Germinal center (tissue), 1 donor: ENCODE measurements at places on chromosomes 16 and 17.
A peak's percentile ranks its signal among the peaks of the same experiment; 100 is the strongest.

DNA sequence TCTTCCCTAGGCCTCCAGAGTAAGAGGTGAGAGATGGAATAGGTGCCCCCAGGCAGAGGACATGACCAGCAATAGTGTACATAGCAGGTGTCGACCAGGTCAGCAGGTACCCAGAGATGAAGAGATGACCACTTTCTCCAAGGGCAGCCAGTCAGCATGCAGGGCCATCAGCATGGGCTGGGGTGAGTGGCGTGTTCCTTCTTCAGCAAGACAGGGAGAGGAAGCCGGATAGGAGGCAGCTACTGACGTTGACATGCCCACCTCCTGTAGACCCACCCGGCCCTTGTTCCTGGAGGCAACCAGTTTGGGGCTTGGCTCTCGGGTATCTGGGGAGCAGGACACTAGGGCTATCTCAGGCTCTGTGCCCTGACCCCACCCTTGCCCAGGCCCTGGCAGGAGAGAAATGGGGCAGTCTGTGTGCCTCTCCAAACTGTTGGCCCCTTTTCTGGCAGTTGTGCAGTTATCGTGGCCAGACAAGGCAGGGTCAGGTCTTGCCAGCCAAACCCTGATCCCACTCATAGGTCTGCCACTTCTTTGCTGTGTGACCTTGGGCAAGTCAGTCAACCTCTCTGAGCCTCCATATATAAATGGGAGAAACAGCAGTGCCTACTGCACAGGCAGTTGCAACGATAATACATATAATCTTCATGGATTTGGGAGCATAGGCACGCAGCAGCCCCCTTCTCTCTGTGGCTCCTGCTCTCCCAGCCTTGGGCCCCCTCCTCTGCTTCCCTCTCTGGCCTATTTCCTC is 1.4 kb upstream of the NDRG4 start:
- no peak for DNase-seq

DNA sequence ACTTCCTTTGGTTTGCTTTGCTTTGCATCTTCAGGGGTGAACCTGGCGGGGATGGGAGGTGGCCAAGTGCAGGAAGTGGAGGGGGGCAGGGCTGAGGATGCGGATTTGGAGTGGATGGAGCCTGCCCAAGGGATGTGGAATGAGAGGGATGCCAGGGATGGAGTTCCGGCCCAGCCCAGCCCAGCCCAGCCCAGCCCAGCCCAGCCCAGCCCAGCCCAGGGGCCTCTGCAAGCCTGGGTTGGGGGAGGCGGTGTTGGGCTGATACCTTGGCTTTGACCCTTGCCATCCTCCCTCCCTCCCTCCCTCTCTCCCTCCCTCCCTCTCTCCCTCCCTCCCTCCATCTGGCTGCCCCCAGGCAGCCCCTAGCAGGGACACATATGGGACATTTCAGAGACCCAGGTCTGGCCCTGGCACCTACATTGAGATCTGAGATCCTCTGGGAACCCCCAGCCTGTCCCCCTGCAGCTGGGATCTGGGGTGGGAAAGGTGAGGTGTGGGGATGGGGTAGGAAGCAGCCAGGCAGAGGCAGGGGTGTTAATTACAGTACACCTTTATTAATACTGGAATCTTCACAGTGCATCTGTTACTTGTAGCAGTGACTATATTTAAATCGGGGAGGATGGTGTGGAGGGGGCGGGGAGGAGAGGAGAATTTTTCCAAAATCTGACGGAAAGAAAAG is 14.5 kb downstream of the IL34 start:
- DNase-seq: no peak

- DNase-seq: peak; percentile 90
These were observed at the start of gene SMIM5 for GRCh38 chr17:75632863-75633485. Gene SMIM5 (plus strand): TSS chr17:75633434. CDS start chr17:75640202, 6,768 bp downstream.

DNA sequence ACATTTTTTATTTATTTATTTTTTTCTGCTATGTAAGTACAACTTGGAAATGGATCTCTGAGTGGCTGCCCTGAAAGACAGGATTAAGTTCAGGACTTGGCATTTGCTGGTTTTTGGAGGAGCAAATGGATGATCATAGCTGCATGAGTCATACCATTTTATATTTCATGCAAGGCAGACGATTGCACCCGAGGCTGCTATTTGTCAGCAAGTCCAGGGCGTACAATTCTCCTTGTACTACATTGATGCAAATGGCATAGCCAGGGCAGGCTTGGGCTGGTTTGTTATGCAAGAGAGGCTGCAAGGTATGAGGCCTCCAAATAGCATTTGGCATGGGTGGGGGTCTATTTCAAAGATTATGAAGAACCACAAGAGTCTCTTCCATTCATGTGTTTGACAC is 81.2 kb upstream of the CACNG3 start:
- DNase-seq: no peak

- DNase-seq: no peak
These were observed 2.2 kb downstream of the CD300H start for GRCh38 chr17:74565126-74565525.

DNA sequence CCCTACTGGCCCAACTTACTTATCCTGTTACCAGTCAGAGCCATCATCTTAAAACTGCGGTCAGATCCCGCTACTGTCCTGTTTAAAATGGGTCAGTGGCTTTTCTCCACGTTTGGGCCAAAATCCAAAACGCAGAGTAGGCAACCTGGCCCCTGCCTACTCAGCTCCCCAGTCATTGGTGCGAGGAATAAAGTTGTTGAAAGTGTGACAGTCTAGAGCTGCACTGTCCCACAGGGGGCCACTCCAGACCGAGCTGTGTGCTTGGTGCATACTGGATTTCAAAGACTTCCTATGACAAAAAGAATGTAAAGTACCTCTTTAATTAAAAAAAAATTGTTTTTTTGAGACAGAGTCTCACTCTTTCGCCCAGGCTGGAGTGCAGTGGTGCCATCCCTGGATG is 21.2 kb upstream of the LYRM9 start:
- DNase-seq: no peak

- DNase-seq: peak; percentile 67
These were observed 7.9 kb upstream of the PAM16 start for GRCh38 chr16:4358831-4359561.

DNA sequence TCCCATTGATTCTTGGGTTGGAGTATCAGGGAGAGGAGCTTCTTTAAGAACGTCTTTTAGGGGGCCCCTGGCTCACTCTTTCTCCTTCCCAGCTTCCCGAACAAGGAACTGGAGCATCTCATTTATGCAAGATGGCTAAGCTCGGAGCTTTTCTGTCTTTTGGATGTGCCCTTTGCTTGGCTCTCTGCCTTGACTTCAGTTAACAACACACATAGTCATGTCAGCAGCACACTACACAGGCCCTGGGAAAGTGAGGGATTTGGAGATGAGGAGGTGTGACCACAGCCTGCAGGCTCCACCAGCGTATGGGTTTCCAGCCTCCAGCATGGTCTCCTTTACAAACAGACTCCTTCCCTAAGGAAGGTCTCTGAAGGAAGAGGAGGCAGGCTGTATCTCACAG is 310.4 kb downstream of the SNX29 start:
- no peak for DNase-seq

GRCh38 chr17:13135506-13135905 is 117.7 kb upstream of the ELAC2 start:
- DNase-seq: no peak

GRCh38 chr17:65058146-65058545 is 1.6 kb upstream of the GNA13 start:
- no peak for DNase-seq

DNA sequence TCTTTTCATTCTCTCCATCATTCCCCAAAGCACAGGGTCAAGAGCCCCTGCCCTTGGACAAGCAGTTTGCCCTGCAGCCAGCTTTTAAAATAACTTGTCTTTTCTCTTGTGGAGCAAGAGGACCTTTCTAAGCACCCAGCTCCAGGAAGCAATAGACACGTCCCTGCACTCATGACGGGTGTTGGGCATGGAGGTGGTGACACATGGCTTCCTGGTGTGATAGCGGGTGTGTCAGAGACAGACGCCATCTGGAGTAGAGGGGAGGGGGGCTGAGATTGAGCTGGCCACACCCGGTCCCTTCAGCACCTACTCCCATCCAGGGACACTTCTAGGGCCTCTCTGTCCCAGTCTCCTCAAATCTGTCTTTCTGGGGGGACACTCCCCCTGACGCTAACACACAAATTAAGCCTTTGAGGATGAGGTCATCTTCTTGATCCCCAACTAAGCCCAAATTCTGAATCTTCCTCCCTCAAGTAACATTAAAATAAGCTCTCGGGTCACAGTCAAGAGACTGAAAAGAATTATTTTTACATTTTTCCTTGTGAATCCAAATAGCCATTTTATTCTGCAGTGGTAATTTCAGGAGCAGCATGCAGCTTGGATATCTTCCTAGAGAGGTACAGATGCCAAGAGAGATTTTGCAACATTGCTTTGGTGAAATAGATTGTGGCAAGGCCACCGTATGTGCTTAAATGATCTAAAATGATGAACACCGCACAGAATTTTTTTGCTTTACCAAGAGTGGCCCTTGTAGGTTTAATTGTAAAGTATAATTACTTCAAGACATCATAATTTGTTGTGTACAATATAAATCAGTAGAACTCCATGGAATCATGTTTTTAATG is 216.6 kb upstream of the IRX3 start:
- DNase-seq: no peak

GRCh38 chr16:87255866-87256265 is 61.3 kb downstream of the C16orf95 start:
- DNase-seq: no peak

GRCh38 chr17:40348562-40349476 is 15.7 kb downstream of the GJD3 start:
- DNase-seq: no peak
